ENCODE measurements at places on chromosomes 11 and 22.

GRCh38 chr11:2237457-2238238, 32.7 kb downstream of the ASCL2 start:
- no peak for DNase-seq

DNA sequence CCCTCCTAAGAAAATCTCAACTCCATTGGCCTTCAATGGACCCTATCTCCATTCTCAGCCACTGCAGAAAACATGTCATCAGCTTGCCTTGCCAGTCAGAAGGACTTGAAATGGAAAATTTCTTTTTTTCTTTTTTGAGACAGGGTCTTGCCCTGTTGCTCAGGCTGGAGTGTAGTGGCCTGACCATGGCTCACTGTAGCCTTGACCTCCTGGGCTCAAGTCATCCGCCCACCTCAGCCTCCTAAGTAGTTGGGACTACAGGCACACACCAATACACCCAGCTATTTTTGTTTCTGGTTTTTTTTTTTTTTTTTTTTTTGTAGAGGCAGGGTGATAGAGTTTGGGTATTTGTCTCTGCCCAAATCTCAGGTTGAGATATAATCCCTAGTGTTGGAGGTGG, 29.0 kb downstream of the AGBL2 start:
- no peak for DNase-seq

DNA sequence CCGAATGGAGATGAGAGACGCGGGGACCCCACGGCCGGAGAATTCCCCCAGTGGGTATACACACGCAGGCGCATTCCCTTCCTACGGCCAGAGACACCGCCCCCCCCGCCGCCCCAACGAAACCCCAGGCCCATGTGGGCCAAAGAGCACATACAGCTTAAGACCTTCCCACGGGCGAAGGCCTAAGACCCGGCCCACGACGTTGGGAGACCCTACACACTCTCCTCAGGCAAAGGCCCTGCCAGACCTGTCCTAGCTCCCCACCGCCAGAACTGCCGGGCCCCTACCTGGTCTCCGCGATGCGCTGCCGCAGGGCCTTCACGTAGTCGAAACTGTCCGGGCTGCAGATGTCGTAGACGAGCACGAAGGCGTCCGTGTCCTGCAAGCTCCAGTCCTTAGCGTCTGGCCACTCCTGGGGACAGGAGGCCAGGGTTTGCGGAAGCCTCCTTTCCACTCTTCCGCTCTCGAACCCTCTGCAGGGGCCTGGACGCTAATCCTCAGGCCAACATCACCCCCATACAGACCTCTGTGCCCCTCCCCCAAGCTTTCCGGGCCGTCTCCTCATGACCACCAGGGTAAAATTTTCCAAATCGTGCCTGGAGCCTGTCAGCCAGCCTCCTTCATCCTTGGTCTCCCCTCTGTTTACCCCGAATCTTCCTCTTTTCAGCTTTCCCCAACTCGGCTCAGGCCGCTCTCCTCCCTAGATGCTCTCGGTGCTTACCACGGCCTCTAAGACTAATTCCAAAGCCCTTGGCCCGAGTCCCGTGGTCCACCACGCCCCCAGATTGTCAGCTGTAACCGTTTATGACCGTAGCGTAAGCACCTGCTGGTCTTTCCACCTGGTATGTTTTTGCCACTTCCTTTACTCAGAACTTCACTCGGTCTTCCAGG, 1.7 kb downstream of the RASL10A start:
- no peak for DNase-seq

GRCh38 chr11:94826415-94826814, 58.3 kb downstream of the AMOTL1 start:
- DNase-seq, result no peak

DNA sequence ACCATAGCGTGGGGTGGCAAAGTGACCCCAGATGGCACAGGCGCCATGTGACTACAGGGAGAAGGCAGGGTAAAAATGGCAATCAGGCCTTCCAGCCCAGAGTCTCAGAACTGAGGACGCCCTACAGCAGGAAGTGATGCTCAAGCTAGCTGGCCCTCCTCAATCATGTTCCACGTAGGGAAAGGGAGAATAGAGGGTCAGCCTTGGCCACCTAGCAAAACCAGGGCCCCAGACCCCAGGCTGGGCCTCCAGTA, 978 bp upstream of the ANKRD13D start:
- DNase-seq, result no peak

GRCh38 chr11:127492029-127492428, 491.5 kb upstream of the KIRREL3 start:
- DNase-seq, result no peak

GRCh38 chr11:60899046-60899936, 7.1 kb downstream of the PRPF19 start:
- no peak for DNase-seq
